ENCODE measurements at places on chromosomes 6 and 20.

- DNase-seq, result no peak
Measured at GRCh38 chr20:33914919-33915318, 78.8 kb upstream of the RALY start.

GRCh38 chr6:108661430-108661829, 100.7 kb downstream of the FOXO3 start:
- no peak for DNase-seq

- DNase-seq, result no peak
Measured at GRCh38 chr20:34744340-34744739, 40.2 kb downstream of the TP53INP2 start.

DNA sequence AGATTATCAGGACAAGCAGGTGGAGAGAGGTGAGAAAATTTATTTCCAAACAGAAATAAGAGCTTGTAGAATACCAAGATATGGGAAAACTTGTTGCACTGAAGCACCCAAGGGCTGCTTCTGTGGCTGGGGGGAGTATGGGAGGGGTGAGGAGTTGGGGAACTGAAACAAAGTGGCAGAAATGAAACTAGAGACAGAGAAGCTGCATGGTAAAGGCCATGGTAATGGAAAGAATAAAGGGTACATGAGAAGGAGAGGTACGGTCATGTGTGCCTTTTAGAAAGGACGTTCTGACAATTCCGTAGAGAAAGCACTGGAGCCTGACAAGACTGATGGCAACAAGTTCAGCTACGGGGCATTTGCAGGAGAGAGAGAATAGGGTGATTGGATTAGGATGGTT, 51.6 kb upstream of the RIN2 start:
- no peak for DNase-seq

- no peak for DNase-seq
Measured at GRCh38 chr20:46943861-46944591, 49.4 kb downstream of the EYA2 start.

- DNase-seq, result no peak
Measured at GRCh38 chr20:4546786-4547185, 174.9 kb upstream of the PRND start.

DNA sequence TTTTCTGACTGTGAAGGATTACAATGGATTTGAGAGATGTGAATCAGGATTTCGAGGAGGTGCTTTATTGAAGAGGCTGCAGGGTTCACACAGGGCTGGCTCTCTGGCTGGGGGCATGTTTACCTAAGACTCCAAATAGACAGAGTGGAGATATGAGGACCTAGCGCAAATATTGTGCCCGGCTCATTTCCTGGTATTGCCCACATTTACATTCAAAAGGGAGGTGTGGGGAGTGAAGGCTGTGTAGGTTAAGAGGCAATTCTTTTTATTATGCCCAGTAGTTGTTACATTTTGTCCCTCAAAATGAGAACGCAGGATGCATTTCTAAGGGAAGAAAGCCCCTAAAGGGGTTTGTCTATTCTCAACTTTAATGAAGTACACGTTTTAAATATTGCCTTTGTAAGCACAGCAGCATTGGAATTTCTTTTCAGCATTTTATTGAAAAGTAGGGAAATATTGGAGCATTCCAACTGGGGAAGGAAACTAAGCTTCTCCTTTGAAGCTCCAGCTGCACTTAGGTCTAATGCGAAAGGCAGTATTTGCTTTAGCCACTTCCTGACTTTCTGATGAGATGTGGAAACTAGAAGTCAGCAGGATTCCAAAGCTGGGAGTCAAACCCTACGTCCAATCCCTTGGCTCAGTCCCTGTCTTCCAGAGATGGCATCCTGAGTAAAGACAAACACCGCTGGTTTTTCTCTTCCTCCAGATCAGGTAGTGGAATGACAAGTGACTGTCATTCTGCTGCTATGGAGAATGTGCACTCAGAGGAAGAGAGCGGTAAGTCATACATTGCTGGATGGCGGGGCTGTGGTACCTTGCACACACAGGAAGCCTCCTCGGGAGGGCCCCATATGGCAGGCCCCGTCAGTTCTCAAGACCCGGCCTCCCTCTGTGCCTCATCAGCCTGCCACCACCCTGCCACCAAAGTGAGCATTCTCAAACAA, 70.7 kb downstream of the MYB start:
- no peak for DNase-seq

- DNase-seq, result no peak
Measured at GRCh38 chr6:147530132-147531060, 21.9 kb downstream of the SAMD5 start.

GRCh38 chr6:87257565-87257964, 64.8 kb upstream of the SMIM8 start:
- DNase-seq, result no peak

DNA sequence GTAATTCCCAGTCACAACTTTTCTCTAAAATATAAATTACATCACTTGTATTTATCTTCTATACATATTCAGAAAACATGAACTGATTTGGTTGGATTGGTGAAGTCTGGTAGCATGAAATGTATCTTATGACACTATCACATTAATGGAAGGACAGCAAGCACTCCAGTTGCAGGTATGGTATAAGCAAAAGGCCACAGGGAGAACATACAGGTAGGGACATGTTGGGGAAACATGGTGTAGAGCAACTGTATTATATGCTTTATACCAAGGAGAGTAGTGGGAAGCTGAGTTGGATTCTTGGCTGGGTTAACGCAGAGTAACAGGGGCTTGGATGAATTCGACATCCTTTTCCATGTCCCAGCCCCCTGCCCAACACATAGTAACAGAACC, 1.4 kb upstream of the VARS1 start:
- no peak for DNase-seq

- DNase-seq, result no peak
Measured at GRCh38 chr20:2705931-2706645, 13.5 kb downstream of the EBF4 start.

GRCh38 chr6:129646642-129647041, 63.3 kb downstream of the ARHGAP18 start:
- no peak for DNase-seq

GRCh38 chr6:138970856-138971425, 17.1 kb downstream of the REPS1 start:
- peak; percentile 15 for DNase-seq

DNA sequence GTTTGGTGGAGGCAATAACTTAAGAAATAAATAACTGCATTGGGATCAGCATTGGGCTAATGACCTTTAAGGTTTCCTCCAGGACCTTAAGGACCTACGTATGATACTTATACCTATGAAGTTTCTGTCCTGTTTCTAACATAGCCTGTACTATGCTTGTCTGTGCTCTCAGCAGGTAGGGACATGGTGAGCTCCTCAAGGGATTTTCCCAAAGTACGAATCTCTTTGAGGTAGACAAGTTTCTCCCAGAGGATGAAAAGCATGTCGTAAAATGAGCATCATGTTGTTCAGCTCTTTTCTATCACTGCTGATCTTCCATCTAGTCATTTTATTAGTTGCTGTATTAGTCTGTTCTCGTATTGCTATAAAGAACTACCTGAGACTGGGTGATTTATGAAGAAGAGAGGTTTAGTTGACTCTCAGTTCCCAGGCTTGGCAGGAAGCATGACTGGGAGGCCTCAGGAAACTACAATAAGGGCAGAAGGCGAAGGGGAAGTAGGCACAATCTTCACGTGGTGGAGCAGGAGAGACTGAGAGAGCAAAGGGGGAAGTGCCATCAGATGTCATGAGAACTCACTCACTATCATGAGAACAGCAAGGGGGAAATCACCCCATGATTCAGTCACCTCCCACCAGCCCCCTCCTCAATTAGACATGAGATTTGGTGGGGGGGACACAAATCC, 77.8 kb upstream of the TGM3 start:
- DNase-seq, result no peak

GRCh38 chr6:43516367-43516696, 394 bp downstream of the YIPF3 start:
- DNase-seq, result no peak

DNA sequence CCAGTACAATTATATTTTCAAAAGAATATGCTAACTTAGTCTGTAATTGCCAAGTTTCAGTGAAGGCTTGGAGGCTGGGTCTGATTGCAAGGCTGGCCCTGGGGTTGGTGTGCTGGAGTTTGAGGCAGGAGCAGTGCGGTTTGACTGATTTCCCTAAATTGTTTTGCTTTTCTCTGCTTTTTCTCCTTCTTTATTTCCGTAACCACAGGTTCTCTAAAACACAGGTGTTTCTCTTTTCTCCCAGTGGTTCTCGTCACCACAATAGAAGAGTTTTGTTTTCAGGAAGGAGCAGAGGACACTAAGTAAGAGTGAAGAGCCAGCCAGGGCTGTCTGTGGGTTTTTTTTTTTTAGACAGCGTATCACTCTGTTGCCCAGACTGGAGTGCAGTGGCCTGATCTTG, 8.2 kb upstream of the SNX9 start:
- no peak for DNase-seq

DNA sequence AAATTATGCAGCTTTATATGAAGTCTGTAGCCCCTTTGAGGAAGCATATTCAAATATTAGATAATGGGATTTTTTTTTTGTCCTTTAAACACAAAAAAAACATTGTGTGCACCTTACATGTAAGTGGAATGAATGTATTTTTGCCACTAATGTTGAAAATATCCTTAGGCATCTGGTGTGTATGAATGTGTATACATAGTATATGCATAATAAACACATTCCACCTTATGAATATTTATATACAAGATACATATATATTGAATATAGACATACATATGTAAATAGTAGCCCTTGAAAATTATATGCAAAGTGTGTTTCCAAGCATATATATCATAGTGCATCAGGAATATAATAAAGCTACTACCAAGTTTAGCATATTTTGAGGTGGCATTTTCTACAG, 94.8 kb downstream of the SOBP start:
- DNase-seq, result no peak

DNA sequence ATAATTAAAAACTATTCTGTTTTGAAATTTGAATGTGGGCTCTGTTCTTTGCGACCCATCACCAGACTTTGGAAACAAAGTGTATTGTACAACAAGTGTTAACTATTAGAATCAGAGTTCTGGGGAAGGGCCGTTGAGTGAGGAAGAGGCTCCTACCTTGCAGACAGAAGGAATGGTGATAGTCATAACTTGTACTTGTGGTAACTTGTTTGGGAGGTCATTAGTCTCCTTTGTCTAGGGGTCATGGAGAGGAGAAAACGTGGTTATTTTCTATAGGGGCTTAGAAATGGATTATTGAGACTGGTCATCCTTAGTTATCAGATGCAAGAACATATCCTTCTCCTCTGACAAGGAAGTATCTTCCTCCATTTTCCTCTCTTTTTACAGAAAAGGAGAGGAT, 174.8 kb downstream of the BMP2 start:
- no peak for DNase-seq

- no peak for DNase-seq
Measured at GRCh38 chr6:117728626-117729025, 53.4 kb downstream of the NUS1 start.
